Heart left ventricle (tissue), 16 donors: ENCODE measurements at places on chromosomes 3 and 15. TPM values are rescaled to one million over a fixed set of nuclear protein-coding genes. Genes with fewer than 3 reads are reported as not detected.
A peak's percentile ranks its signal among the peaks of the same experiment; 100 is the strongest.

DNA sequence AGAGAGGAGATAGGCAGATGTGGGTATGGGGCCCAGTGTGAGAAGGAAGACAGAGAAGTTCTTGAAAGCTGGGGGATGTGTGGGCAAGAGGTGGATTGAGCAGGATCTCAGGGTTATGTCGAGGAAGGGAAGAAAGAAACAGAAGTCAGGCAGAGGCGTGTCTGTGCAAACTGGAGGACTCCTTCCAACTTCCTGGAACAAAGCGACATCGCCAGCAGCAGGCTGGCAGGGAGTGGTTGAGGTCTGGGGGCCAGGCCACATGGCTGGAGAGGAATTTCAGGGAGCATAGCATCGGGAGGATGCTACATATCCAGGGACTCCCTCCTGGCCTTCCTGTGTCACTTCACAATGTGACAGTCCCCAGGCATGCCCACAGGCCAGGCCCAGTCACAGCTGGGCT is 42.9 kb upstream of the MYZAP start:
- DNase-seq = no peak

DNA sequence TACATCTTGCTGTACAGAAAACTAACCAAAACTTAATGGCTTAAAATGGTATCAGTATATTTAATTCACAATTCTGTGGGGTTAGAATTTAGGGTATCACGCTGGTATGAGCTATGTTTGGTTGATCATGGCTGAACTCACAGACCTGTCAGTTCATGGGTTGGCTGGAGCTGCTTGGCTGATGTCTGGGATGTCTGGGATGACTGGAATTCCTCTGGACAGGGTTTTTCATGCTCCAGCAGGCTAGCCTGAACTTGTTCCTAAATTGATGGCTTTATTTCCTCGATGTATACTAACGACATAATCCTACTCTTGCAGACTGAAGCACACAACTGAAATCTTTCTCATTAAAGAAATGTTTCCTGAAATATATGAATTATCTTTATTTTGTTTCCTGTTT is 338.9 kb upstream of the GBE1 start:
- peak; percentile 29 for DNase-seq

GRCh38 chr3:185087419-185087818 is 65.4 kb downstream of the C3orf70 start:
- no peak for DNase-seq

- no peak for DNase-seq
These were observed 6.7 kb downstream of the IDH2 start for GRCh38 chr15:90095521-90095959.

DNA sequence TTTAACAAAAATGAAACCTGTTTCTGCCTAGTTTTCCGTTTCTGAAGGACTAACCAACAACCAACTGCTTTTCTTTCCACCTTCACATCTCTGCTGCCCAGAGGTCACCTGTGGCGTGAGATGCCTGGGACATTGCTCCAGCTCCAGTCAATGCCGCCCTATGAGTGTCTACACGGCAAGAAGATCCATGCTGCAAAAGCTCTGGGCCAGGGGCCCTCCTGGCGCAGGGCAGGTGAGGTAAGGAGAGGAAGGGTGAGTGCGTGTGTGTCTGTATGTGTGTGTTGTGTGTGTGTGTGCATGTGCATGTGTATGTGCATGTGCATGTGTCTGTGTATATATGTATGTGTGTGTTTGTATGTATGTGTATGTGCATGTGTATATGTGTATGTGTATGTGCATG is 131.4 kb downstream of the NSMCE3 start:
- no peak for DNase-seq

GRCh38 chr3:128697341-128697740 is 28.6 kb upstream of the RAB7A start:
- no peak for DNase-seq

DNA sequence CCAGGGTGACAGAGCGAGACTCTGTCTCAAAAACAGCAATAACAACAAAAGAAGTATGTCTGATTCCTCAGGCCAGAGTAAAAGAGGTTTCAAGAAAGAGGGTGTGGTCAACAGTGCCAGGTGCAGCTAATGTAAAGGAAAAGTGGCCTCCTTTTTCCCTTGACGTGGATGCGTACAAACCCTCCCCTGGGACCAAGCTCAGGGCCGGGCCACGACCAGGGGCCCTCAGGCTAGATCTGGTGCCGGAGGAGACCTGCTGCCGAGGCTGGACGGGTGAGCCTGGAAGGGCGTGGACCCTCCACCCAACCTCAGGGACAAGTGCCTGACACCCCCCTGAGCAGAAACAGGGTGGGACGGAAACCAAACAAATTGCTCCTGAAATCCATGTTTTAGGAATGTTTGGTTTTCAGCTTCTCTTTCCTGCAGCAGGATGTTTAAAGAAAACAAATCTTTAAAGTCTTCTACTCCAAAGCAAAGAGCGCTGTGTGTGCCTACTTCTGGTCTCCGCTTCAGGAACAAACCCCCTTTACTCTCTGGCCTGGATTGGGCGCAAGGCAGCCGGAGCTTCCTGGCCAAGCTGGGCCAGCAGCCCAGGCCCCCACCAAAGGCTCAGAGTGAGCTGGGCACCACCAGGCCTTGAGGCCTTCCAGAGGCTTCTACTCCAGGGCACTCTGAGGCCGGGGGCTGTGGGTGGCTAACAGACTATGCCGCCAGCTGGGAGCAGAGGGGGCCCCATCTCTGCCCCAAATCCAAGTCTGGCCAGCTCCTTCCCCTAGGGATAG is 21.4 kb downstream of the ZDHHC19 start:
- DNase-seq = no peak

- DNase-seq = no peak
These were observed 403.4 kb upstream of the SUCLG2 start for GRCh38 chr3:68057637-68058320.

- DNase-seq = no peak
These were observed 165.4 kb upstream of the AGTR1 start for GRCh38 chr3:148532326-148532725.

DNA sequence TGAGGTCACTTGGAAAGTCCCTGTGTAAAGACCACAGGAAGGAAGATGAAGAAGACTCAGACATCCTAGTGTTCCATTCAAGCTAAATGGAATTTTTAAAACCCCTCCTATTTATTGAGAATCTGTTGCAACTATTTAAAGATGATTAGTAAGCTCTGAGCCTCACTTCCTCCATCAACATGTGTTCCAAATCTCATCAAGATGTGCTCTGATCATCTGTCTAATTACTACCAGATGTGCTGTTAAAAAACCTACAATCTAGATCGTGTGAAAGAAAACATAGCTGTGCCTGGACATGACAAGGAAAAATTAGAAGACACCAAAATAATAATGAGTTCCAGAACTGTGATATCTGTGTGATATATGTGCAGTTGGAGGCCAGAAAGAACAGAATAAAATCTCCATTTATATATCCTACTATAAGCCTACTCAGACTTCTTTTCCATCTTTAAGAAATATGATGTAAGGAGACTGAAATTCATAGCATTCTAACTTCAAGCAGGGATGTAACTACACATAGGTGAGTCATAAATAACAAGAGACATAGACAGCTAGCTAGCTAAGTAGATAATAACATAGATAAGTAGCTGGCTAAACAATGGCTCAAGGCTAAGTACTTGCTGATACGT is 7.8 kb downstream of the XPC start:
- DNase-seq = no peak

DNA sequence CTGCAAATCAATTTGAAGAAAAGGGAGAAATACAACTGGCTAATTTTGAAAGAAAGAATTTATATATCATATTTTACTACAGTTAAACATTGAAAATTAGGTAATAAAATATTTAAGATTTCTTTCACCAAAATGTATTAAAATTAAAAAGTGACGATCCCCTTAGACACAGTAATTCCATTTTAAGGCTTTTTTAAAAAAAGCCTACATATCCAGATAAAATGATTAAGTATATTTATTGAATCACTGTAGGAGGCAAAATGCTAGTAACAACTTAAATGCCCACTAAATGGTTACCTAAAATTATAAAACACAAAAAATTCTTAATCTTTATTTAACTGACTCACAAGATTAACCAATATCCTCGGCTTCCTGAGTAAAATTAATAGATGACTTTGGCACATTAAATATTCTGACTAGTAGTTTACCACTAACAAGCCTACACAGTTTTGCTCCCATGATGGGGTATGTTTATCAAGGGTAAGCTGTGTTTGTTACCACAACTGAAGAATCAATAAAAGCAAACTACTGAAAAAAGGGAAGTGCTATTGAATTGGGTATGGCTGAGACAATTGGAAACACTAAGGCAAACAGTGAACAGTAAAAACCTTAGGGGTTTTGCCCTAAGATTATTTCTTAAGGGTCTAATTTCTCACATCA is 28.4 kb downstream of the ANKRD28 start:
- DNase-seq = no peak

GRCh38 chr3:179181021-179181472 is 32.9 kb downstream of the PIK3CA start:
- DNase-seq = no peak

DNA sequence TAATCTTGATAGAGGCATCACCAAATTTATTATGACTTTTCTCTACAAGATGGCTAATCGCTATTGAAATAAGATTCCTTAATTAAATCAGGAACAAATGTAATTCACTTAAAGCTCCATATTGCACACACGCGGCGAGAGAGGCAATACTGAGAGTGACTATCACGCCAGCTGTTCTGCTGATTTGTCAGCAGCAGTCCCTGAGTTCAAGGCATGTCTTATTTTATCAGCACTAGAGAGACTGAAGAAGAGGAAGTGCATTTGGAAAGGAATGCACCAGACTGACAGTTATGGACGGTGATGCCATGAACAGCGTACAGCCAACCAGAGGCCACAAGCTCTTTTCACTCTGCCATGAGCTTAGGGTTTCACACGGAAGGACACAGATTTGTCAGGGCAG is 83.6 kb upstream of the SLCO3A1 start:
- DNase-seq = no peak

DNA sequence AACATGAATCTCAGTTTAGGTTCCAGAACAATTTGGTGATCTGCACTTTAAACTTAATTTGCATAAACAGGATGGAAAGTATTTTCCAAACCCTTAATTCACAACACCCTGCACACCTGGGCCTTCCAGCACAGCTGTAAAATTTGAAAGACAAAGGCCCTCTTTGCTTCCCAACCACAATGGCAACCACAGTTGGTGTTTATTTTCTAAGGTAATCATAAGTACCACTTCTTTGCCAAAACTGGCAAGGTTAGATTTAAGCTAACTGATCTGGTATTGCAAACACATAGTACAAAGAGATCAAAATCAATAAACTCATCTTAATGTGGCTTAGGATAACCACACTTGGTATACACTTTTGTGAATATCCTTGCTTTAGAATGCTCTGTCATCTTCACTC is 4.1 kb downstream of the LRIG1 start:
- no peak for DNase-seq

DNA sequence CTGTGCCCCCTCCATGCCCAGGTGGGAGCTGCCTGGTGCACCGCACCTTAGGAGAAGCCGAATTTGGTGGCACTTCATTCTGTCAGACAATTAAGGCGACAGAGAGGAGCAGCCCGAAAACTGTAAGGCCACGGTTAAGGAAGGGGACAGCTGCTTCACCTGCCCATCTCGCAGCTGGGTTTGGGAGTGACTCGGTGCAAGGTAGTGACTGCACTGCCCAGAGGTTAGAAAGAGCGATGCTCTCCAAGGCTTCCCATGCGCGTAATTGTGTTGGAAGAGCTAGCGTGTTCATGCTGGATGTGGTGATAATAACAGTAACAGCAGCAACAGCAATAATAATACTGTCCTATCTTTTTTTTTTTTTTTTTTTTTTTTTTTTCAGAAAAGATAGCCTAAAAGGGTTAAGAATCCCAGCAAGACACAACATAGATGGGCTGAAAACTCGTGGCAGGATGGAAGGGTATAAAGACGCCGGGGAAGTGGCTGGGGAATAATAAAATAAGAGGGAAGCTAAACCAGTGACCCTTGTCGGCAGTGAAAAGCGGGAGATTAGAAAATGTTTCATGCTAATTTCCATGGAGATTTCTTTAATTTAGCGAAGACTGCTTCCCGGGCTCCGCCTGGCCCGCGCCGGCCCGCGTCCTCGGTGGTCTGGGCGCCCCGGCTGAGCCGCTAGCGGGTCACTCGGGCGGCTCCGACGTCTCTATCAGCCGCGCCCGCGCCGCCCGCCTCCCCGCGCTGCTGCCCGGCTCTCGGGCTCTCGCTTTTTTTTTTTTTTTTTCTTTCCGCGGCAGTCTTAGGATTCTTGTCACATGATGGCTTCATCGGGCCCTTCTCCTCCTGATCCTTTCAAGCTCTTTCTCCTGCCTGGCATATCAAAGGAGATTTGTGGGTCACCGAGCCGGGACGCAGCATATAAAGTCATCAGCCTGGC is 617.1 kb downstream of the NR2F2 start:
- DNase-seq = no peak

DNA sequence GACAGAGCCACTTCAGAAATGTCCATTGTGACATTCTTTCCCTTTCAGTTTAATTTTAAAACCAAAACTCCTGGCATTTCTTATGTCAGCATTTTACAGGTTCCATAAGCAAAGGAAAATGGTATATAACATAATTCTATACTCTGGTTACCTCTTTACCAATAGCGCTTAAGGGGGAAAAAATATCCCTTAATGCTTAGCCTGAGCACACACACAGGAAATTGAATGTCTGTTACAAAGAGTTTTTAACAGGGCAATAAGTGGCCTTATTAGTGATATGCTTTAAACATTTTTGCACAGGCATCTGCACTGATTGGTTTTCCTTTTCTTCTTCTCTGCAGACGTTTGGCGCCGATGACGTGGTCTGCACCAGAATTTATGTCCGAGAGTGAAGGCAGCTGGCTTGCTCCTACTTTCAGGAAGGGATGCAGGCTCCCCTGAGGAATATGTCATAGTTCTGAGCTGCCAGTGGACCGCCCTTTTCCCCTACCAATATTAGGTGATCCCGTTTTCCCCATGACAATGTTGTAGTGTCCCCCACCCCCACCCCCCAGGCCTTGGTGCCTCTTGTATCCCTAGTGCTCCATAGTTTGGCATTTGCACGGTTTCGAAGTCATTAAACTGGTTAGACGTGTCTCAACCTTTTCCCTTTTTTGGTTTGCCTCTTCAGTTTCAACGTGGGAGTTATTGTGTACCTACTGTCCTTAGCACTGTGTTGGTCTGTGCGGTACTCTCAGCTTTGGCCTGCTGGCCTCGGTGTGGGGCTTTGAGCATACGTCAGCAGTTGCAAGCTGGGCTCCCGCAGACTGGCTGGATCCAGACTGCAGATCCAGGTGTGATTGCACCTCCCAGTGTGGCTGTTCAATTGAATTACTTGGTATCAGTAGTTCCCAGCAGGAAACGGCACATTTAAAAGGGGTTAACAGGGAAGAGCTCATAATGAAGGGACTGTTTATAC is 7.7 kb downstream of the CRABP1 start:
- DNase-seq = no peak

- no peak for DNase-seq
These were observed 764.0 kb upstream of the DPPA4 start for GRCh38 chr3:110101361-110101760.

Gene SLC24A5
- total RNA-seq = not detected

Gene SETD5
- total RNA-seq = 47.6 TPM

Gene UPK1B
- total RNA-seq = not detected

Gene DYNC1LI1
- total RNA-seq = 60.7 TPM

Gene MUC20
- 2.0 TPM for total RNA-seq
